ENCODE measurements at places on chromosomes 1 and 21.

GRCh38 chr1:235485558-235485957, 18.7 kb downstream of the B3GALNT2 start:
- no peak for DNase-seq

DNA sequence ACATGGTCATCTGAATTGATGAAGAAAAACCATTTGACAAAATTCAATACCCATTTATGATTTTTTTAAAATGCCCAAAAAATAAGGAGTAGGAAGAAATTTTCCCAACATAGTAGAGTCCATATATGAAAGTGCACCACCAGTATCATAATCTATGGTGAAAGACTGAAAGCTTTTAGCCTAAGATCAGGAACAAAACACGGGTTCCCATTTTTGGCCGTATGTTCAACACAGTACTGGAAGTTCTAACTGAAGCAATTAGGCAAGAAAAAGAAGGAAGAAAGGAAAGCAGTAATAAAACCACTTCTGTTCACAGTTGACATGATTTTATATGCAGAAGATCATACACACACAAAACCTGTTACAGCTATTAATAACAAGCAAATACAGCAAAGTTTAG, 227.8 kb upstream of the RAB4A start:
- DNase-seq = no peak

DNA sequence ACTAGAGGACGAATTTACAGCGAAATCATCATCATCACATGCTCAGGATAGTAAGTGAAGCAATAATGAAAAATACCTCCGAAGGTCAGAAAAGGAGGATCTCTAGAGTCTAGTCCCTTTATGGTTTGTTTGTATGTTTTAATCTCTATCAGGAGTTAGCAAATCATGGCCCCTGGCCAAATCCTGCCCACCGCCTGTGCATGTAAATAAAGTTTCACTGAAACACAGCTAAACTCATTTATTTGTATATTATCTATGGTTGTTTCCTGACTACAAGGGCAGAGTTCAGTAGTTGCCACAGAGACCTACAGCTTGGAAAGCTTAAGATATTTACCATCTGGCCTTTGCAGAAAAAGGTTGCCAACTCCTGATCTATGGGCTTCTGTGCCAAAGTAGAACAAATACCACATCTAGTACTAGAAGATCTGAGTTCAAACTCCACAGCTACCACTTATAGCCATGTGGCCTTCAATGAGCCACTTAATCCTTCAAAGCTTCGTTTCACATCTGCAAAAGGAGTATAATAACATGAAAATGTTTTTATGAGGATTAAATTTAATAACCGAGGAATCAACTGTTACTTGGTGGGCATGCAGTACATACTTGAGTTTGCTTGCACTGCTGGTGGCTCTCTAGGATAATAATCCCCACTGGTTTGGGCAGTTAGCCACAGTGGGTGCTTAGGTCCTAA, 94.0 kb upstream of the KIF26B start:
- no peak for DNase-seq

- no peak for DNase-seq
Measured at GRCh38 chr1:2528966-2529783, 888 bp downstream of the HES5 start.

GRCh38 chr1:43569175-43569574, 38.5 kb downstream of the PTPRF start:
- DNase-seq = no peak

- no peak for DNase-seq
Measured at GRCh38 chr1:162756523-162756922, 34.0 kb upstream of the HSD17B7 start.

DNA sequence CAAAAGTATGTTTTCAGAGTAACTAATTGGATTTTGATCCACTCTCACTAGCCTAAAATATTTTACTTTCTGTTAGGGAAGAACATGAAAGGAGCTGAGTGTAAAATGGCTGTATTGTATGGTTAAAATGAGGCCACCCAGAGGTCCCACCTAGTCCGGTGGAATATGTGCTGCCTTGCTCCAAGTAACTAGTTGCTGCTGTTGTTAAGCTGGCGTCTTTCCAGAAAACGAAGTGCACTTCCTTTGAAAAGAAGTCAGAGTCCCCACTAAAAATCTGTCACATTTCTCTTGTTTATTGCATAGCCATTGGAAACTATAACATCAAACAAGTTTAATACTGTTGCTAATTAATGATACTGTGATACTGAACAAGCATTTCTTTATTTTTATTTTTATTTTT, 3.2 kb downstream of the SLC25A33 start:
- DNase-seq = no peak

DNA sequence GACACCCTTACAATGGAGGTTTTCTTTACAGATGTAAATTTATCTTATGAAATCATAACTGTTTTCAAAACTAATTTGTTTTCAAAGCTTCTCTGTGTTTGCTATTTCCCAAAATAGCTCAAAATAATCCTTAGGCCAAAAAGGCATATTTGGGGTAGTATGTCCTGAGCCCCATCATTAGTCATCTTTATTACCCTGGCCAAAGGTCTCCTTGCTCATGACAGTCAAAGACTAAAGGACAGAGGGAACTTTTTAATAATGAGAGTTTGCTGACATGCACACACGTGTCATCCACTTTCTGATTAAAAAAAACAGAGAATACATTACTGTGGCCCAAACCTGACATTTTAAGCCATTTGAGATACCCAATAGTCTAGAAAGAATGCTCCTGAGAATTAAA, 221.9 kb upstream of the DUSP10 start:
- no peak for DNase-seq

DNA sequence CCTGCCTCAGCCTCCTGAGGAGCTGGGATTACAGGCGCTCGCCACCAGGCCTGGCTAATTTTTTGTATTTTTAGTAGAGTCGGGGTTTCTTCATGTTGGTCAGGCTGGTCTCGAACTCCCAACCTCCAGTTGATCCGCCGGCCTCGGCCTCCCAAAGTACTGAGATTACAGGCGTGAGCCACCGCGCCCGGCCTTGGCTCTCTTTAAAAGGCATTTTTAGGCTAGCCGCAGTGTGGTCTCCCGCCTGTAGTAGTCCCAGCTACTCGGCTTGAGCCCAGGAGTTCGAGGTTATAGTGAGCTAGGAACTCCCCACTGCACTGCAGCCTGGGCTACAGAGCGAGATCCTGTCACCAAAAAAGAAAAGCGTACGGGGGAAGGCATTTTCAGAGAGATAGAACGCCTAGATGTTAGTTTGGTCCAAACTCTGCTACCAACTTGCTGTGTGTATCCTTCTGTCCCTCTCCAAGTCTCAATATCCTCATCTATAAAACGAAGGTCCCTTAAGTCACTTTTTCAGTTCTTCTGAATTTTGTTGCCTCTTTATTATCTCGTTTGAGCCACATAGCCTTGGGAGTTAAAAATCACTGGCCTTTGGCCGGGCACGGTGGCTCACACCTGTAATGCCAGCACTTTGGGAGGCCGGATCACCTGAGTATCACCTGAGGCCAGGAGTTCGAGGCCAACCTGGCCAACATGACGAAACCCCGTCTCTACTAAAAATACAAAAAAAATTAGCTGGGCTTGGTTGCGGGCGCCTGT, 734 bp downstream of the MED18 start:
- no peak for DNase-seq

DNA sequence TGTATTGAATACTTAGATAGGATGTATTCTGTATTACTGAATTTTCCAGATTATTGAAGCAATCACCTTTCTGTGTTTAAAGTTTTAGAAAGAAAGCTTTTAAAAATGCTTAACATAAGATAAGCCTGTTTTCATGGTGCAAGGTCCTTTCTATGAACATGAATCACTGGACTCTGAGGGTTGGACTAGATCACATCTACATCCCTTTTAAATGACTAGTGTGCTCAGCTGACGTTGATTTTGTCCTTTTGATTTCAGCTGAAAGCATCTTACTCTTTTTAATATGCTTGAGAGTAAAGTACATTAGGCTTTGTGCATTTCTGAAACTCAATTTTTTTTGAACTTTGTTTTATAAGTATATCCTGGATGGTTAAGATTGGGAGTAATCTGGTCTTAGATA, 16.2 kb downstream of the MIER1 start:
- no peak for DNase-seq

GRCh38 chr1:194515916-194516315, 1329.5 kb upstream of the B3GALT2 start:
- no peak for DNase-seq

DNA sequence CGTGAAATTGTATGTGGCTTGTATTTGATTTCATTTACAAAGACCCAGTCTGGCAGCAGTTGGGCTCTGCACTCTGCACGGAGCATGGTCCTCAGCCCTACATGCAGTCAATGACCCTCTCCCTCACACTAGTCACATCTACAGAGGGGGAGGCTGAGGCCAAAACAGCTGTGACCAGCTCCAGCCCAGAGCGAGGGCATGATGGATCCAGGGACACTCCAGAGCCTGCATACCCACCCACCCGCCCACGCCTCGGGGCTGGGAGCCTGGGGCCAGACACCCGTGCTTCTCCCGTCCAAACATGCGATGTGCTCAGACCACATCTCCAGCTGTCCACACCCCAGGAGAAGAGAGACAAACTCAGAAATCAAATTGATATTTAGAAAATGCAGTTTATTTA, 14.0 kb upstream of the PRDM16 start:
- no peak for DNase-seq

GRCh38 chr1:57013522-57013921, 47.7 kb upstream of the C8B start:
- no peak for DNase-seq

GRCh38 chr1:243234978-243235647, 20.0 kb downstream of the CEP170 start:
- DNase-seq = no peak

DNA sequence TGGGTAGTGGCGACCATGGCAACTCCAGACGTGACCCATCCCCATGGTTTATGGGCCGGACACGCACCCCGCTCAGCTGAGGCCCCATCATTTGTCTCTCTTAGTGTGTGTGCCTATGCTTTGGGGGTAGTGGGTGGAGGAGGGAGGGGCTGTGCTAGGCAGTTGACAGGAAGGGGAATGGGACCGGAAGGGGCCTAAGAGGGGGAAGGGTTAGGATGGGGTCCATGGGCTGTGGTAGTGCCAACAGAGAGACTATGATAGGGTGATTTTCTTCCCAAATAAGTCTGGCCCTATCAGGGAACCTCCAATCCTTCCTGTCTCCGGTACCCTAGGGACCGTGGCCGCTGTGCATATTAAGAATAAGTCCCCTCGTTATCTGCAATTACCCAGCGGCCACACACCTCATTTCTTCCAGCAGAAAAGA, 9.9 kb downstream of the DMAP1 start:
- no peak for DNase-seq

GRCh38 chr1:202968895-202969295, 1.8 kb upstream of the CYB5R1 start:
- no peak for DNase-seq

- DNase-seq = no peak
Measured at GRCh38 chr21:43741423-43742096, 22.6 kb downstream of the PDXK start.

DNA sequence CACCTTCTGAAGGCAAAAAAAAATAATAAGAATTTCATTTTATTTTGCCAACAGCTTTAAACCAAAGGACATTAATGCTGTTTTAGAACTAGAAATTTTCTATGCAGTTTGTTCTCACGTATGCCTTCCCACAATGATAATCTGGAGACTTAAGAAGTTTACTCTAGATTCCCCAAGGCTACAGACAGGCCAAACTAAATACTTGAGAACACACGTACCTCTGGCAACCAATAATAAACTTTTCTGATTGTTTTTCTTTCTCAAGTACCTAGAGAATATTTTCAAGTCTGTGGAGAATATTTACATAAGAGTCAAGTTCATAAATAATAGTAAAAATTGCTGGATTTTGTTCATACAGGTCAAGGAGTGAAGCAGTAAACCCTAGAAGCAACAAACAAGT, 15.9 kb downstream of the CLDN8 start:
- no peak for DNase-seq

DNA sequence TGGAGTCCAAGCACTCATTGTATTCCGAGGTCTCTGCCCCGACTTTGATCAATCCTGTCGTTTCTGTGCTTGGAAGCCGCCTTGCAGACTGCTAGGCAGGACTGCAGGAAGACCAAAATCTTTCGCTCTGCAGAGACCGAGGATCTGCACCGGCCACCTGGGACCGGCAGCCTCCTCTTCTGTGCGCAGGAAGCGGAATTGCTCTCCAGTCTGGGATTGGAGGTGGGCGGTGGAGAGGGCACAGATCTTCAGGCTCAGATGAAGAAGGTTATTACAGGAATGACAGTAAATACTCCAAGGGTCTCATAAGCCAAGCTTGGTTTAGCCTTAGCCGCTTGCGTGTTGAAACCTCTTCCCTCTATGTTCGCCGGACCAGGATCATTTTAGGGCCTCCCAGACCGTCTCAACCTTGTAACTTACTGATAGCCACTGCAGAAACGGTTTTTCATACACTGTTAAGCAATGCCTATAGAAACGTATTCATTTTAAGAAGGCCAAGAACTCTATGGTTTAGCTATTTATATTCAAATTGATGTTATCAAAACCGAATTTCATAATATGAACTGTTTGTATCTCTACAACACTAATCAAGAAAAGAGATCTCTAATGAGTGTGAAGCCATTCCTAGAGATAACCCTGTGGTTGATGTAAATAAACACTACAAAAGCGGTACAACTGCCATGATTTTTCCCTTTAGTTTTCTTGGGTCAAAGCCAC, 1.1 kb downstream of the MIA3 start:
- DNase-seq = no peak

DNA sequence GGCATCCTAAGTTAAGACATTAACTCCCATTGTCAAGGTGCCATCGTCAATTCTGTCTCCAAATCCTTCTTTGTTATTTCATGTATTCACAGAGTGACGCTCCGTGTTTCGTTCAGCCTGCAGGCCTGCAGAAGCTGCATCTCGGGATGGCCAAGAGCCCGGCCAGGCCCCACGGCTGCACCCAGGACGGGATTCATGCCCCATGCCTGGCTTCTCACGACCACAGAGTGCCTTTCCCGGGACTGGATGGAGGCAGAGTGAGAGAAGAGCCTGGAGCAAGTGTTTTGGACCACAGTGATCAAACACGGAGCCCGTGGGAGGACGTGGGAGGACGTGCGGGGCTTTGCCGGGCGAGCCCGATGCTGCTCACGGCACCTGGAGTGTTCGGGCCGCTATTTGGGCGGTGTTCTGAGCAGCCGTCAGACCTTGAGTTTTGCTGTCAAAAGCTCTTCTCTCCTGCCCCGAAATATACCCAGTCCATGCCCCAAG, 56.8 kb downstream of the COL6A1 start:
- no peak for DNase-seq

GRCh38 chr1:175317309-175317708, 124.7 kb upstream of the KIAA0040 start:
- DNase-seq = no peak

DNA sequence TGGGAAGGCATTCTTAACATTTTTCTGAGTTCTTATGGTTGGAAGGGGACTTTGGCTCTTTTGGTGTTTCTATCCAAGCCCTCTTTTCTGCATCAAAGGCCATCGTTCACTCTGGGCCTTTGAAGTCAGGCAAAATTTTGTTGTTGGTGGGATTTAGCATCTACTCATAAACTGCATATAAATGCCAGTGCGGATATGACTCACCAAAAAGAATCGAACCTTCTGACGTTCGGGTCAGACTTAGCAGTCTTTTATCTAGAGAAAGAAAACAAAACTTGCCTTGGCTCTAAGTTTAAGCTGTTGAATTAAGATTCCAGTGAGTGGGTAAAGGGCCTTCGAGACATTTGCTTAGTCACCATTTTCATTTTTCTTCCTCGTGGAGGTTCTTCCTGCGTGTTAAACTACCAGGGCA, 51.4 kb downstream of the EVA1C start:
- DNase-seq = no peak

Measured in stimulated activated CD8-positive, alpha-beta memory T cell treated with anti-CD3 and anti-CD28 coated beads, Interleukin-4, amount 100 ng/mL, for 1 hour (primary cell).